Karpas-422 (cell line): ENCODE measurements at places on chromosomes 11 and 22. TPM values are rescaled to one million over a fixed set of nuclear protein-coding genes. Genes with fewer than 3 reads are reported as not detected.

DNA sequence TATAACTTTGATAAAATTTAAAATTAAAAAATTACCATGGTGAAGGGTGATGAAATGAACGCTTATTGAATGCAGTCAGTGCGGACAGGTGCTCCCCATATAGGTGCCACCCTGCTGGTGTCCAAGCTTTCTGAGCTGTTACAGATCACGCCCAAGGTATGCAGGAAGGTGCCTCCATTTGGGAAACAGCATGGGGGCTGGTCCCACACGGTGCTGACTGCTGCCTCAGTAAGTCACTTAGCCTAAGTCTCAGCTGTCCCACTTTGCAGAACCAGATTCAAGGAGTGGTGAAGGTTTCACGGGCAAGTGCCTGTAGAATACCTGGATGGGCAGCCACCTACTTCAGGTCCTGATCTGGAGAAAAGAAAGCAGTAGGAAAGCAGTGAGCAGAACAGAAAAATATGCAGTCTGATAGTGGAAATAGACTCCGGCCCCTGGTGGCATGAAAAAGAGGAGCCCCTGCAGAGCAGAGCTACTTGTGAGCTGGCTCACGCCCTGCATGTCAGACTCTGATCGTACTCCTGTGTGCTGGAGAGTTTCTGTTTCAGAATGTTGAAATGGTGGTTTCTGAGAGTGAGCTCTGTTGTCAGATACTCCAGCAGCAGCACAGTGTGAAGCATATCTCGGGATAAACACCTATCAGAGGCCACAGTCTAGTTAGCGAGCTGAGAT lies 33.2 kb downstream of the ADORA2A start:
- H3K27me3 ChIP-seq: no peaks in the 10 kb centered on the region
- H3K4me3 ChIP-seq: no peak overlapping the region
- H3K4me1 ChIP-seq: peaks cover 24% of the 10 kb centered on the region
- H3K36me3 ChIP-seq: no peaks in the 10 kb centered on the region
- DNase-seq: no peak

DNA sequence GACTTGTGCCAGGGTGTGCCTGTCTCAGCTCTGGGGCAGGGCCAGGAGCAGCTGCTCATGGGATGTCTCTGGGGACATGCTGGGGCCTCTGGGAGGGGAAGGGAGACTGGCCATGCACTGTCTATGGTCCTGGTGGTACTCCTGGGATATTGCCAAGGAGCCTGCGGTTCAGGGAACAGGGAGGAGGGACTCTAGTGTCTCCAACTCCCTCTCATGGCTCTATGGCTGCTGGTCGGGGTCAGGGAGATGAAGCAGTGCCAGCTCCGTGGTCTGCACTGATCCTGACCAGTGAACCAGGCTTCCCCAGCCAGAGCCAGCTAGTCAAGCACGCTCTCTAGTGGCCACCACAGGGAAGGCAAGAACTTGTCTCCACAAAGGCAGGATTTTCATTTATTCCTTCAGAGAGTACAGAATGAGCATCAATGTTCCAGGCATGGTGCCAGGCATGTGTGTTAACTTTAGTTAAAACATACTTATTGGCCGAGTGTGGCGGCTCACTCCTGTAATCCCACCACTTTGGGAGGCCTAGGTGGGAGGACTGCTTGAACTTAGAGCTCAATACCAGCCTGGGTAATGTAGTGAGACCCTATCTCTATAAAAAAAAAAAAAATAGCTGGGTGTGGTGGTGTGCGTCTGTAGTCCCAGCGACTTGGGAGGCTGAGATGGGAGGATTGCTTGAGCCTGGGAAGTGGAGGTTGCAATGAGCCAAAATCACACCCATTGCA lies 2.5 kb upstream of the BEST1 start:
- peaks cover 3% of the 10 kb centered on the region; the same call in 1 of the 2 replicates for H3K4me1 ChIP-seq
- no peak overlapping the region for H3K4me3 ChIP-seq
- no peaks in the 10 kb centered on the region for H3K36me3 ChIP-seq
- DNase-seq: peak; percentile 86
- no peaks in the 10 kb centered on the region for H3K27me3 ChIP-seq

- no peaks in the 10 kb centered on the region for H3K4me1 ChIP-seq
- H3K36me3 ChIP-seq: no peaks in the 10 kb centered on the region
- DNase-seq: no peak
- no peaks in the 10 kb centered on the region for H3K27me3 ChIP-seq
Observed at GRCh38 chr11:32987851-32988250, 27.8 kb upstream of the DEPDC7 start.

DNA sequence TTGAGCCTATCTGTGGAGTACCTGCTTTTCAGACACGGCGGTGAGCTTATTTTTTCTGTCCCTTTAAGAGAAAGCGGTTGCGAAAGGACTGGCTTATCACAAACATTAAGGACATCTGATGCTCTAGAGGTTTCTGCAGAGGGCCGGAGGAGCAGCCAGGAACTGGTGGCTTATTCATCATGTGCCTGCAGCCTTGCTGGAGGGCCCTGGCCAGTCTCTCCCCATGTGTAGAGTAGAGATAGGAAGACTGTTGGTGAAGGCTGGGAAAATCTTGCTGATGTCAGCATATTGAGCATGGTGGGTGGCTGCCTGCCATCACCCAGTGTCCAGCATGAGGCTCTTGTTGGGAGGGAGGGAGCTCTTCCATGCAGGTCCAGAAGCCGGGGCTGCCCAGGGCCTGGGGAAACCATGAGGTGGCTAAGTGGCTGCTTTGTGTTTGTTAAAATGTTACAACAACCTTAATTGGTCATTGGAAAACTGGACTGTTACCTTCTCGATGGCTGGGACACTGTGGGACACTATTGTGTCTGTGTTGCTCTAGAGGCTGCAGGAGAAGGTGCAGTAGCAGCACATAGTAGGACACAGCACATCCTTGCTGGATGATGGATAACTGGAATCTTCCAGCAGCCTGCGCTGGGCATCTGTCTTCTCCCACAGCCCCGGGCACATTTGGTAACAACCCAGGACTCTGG lies 54.3 kb downstream of the TSPAN18 start:
- DNase-seq: no peak
- peaks cover 5% of the 10 kb centered on the region; the same call in 1 of the 2 replicates for H3K4me1 ChIP-seq
- no peak overlapping the region for H3K4me3 ChIP-seq
- H3K36me3 ChIP-seq: no peaks in the 10 kb centered on the region

DNA sequence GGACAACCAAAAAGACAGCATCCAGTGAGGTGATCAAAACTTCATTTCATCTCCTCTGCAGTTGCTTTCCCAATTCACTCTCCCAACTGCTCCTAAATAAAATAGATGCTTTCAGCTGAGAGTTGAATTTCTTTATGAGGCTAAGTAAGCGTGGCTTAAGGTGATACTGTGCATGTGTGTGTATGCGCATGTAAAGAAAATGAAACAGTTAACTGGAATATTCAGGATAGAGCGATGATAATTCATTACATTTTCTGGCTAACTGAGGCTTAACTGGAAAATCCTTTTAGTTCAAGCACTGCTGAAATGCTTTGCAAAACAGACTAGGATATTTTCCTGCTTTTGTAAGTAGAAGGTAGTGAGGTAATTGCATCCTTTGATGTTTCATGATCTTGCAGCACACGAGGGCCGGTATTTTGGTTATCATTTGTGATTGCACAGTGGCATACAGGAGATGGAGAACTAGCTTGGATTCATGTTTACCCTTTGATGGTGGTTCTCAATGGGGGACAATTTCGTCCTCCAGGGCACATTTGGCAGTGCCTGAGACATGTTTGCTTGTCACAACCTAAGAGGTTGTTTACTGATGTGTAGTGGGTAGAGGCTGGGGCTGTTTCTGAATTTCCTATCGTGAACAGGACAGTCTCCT lies 71.2 kb downstream of the ZBTB16 start:
- H3K4me1 ChIP-seq: no peaks in the 10 kb centered on the region
- no peak overlapping the region for H3K4me3 ChIP-seq
- H3K27ac ChIP-seq: no peak overlapping the region
- no peaks in the 10 kb centered on the region for H3K27me3 ChIP-seq
- DNase-seq: no peak
- H3K36me3 ChIP-seq: no peaks in the 10 kb centered on the region

GRCh38 chr11:115996808-115997188 lies 492.6 kb upstream of the CADM1 start:
- no peak overlapping the region for H3K27ac ChIP-seq
- no peak for DNase-seq
- H3K4me1 ChIP-seq: no peaks in the 10 kb centered on the region
- no peaks in the 10 kb centered on the region for H3K27me3 ChIP-seq

GRCh38 chr11:68946416-68947090 lies 34.2 kb downstream of the MRGPRD start:
- no peaks in the 10 kb centered on the region for H3K27me3 ChIP-seq
- H3K4me3 ChIP-seq: no peak overlapping the region
- H3K27ac ChIP-seq: no peak overlapping the region
- H3K36me3 ChIP-seq: no peaks in the 10 kb centered on the region

DNA sequence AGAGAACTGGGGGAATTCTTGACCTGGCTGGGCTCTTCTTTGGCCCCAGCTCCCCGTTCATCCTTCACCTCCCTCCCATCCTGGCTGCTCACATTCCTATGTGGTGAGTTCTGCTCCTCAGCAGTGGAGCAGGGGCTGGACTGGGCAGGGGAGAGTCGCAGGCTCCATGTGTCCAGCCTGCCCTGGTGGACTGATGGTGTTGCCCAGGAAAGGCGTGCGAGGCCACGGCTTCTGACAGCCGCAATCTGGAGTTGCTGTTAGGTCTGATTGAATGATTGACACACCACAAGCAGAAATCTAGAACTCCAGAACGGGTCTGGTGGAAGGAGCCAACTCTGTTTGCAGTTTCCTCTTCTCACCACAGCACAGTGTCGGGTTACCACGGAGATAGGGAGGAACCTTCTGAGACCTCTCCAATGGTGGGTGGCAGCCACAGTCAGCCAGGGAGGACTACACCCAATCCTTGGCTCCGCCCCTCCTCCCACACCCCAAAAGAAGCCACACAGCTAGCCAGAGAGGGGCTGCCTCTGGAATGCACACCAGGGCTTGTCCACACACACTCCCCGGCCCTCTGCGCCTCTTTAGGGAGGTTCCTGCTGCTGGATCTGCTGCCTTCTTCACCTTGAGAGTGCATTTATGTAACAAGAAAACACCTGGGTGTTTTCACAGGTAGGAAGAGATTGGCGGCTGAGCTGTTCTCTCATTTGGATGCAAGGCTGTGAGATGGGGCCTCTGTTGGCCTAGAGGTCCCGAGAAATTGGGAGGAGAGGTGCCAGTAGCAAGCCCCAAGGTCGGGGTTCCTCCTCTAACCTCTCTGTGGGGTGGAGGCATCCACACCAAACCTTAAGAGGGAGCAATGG lies 56.4 kb upstream of the CD44 start:
- peaks cover 26% of the 10 kb centered on the region for H3K4me1 ChIP-seq
- H3K36me3 ChIP-seq: no peaks in the 10 kb centered on the region
- no peaks in the 10 kb centered on the region for H3K27me3 ChIP-seq
- H3K27ac ChIP-seq: no peak overlapping the region
- DNase-seq: peak; percentile 83

- DNase-seq: no peak
- H3K36me3 ChIP-seq: no peaks in the 10 kb centered on the region
Observed at GRCh38 chr11:38867338-38867737, 2269.3 kb upstream of the RAG2 start.

- DNase-seq: no peak
- no peak overlapping the region for H3K27ac ChIP-seq
- H3K27me3 ChIP-seq: no peaks in the 10 kb centered on the region
Observed at GRCh38 chr11:126345283-126345682, 10.2 kb upstream of the ST3GAL4 start.

DNA sequence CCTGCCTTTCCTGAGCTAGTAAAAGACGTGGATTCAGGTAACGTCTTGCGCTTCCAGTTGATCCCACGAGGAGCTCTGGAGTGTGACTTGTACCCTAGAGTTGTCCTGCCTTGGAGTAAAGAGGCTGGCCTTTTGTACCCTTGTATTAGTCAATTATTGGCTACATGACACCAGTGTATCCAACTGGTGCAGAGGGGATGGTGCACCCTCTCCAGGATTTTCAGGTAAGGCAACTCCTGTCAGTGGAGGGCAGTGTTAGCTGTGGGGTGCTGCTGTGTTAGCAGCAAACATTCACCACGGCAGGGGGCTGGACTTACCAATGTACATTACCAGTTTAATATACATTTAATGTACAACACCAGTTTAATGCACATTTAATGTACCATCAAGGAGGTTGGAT lies 233.5 kb downstream of the MIAT start:
- H3K4me1 ChIP-seq: no peaks in the 10 kb centered on the region
- H3K36me3 ChIP-seq: no peaks in the 10 kb centered on the region
- no peaks in the 10 kb centered on the region for H3K27me3 ChIP-seq
- DNase-seq: peak; percentile 49
- H3K27ac ChIP-seq: no peak overlapping the region

GRCh38 chr11:72777755-72778278 lies 16.0 kb downstream of the STARD10 start:
- H3K4me1 ChIP-seq: peaks cover 3% of the 10 kb centered on the region; the same call in 1 of the 2 replicates
- no peak for DNase-seq
- H3K4me3 ChIP-seq: no peak overlapping the region
- H3K36me3 ChIP-seq: no peaks in the 10 kb centered on the region

GRCh38 chr22:37351232-37351631 lies 68.9 kb downstream of the CYTH4 start:
- H3K27ac ChIP-seq: no peak overlapping the region
- DNase-seq: no peak
- H3K4me1 ChIP-seq: no peaks in the 10 kb centered on the region
- H3K27me3 ChIP-seq: no peaks in the 10 kb centered on the region
- H3K4me3 ChIP-seq: no peak overlapping the region
- no peaks in the 10 kb centered on the region for H3K36me3 ChIP-seq

GRCh38 chr11:75073459-75074190 lies 23.1 kb downstream of the OR2AT4 start:
- DNase-seq: no peak
- no peaks in the 10 kb centered on the region for H3K36me3 ChIP-seq
- H3K4me3 ChIP-seq: no peak overlapping the region
- no peak overlapping the region for H3K27ac ChIP-seq
- H3K27me3 ChIP-seq: no peaks in the 10 kb centered on the region

DNA sequence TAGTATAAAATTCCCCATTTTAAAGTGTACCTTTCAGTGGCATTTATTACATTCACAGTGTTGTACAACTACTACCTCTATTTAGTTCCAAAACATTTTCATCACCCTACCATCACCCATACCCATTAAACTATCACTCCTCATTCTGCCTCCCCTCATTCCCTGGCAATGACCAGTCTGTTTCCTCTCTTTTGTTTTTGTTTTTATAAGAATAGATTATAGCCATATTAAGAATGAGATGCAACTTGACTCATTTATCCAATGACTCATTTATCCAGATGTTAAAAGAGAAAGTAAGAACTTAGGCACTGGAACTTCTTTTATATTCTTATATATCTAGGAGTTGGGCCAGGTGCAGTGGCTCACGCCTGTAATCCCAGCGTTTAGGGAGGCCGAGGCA lies 156.3 kb downstream of the FAT3 start:
- no peak overlapping the region for H3K4me3 ChIP-seq
- H3K36me3 ChIP-seq: no peaks in the 10 kb centered on the region
- H3K4me1 ChIP-seq: no peaks in the 10 kb centered on the region
- H3K27me3 ChIP-seq: no peaks in the 10 kb centered on the region

- H3K4me1 ChIP-seq: peaks cover 25% of the 10 kb centered on the region
- H3K27ac ChIP-seq: no peak overlapping the region
- no peak overlapping the region for H3K4me3 ChIP-seq
Observed at GRCh38 chr11:720642-721246, 14.7 kb downstream of the EPS8L2 start.

GRCh38 chr11:134655189-134655989 lies 243.3 kb upstream of the B3GAT1 start:
- H3K27ac ChIP-seq: no peak overlapping the region
- H3K4me3 ChIP-seq: no peak overlapping the region
- H3K36me3 ChIP-seq: no peaks in the 10 kb centered on the region

The CLCF1 gene
- 6.4 and 13.9 TPM in 2 replicates for total RNA-seq

The RANGAP1 gene
- 26.3 and 47.3 TPM in 2 replicates for total RNA-seq

The TTC36 gene
- total RNA-seq: not detected in 2 replicates

The PIWIL4 gene
- total RNA-seq: 0.30 TPM in 1 of 2 replicates, not detected in the other

The ART1 gene
- not detected in 2 replicates for total RNA-seq

The CYP2D6 gene
- total RNA-seq: 2.9 and 7.4 TPM in 2 replicates

The ADAMTS15 gene
- not detected in 2 replicates for total RNA-seq

The KRTAP5-8 gene
- total RNA-seq: not detected in 2 replicates

The KCNJ11 gene
- total RNA-seq: 0.26 and 0.58 TPM in 2 replicates

The BLID gene
- total RNA-seq: not detected in 2 replicates
